Naive thymus-derived CD8-positive, alpha-beta T cell (primary cell): ENCODE measurements at places on chromosomes 1 and 21.

GRCh38 chr1:114082867-114083585 lies 70.6 kb downstream of the SYT6 start:
- no peak for DNase-seq

DNA sequence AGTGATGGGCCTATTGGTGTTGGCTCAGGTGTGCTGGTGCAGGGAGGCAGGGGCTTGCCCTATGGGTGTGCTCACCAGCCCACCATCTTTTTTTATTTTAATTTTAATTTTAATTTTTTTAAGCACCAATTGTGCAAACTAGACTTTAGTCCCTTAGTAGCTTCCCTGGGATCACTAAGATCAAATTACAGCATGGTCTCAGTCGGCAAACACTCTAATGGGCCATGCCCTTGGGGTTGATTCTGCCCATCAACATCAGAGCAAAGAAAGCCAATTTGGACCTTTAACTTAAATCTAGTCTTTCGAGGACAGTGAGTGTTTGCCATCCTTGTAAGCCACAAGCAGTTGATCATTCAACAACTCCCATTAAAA lies 64.7 kb upstream of the KCNE2 start:
- DNase-seq, result no peak

DNA sequence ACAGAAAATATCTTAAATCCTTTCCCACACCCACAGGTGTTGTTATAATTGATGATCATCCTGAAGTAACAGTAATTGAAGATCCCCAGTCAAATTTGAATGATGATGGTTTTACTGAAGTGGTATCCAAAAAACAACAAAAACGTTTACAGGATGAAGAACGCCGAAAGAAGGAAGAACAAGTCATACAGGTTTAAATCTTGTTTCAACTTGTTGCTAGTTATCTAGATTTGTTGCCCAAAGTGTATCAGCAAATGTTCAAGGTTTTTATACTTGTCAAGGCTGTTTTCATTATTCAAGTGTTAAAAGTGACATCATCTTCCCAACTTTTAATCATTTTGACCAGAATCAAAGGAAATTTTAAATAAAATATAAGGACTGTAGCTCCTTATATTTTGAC lies 64.7 kb downstream of the PRRC2C start:
- no peak for DNase-seq

DNA sequence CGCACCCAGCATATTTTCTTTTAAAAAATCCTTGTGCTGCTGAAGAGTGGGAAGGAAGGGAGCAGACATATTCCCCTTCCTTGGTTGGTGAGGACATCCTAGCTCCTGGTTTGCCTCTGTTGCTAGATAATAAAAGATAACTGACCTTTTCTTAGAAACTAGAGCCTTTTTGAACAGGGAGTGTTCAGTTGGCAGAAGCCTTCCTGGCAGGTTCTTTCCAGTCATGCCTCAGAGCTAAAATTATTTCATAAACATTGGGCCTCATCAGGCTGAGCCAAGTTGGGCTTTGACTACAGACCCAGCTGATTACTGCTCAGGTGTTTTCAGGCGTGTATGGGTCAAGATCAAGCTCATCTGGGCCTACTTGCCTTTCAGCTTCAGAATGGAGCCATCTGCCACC lies 22.7 kb upstream of the SH3BGRL3 start:
- no peak for DNase-seq

DNA sequence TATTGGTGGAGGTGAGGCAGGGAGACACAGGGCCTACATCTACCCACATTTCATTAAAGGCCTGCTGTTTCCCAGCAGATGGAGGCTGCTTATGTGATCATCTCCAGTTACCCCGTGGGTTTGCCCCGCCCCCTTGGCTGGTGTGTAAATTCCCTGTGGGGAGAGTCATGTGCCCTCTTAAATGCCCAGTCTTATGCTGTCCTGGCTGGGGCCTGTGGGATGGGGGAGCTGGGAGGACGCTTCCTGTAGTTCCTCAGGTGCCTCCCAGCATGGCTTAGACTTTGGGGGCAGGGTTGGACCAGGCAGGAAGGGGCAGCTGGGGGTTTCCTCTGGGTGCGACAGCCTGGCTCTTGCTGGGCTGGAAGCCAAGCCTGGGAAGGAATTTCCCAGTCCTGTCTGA lies 15.5 kb upstream of the CITED4 start:
- no peak for DNase-seq

GRCh38 chr1:244409701-244410100 lies 42.0 kb downstream of the ADSS2 start:
- no peak for DNase-seq

DNA sequence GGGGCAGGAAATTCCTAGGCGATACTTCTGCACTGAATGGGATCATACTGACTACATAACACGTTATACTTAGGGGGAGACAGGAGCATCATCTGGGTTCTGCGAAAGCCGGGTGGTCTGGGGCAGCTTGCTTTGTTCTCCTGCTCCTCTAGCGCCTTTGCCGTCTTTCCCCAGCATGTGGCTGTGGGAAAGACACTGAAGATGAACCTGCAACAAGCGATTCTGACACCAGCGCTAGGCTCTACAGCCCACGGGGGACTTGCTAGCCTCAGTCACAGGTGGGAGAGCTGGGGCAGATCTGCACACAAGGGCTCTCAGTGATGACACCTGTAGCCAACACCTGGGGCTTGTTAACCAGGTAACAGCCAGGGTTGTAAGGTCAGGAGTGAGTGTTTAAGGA lies 51.8 kb downstream of the CD46 start:
- no peak for DNase-seq

DNA sequence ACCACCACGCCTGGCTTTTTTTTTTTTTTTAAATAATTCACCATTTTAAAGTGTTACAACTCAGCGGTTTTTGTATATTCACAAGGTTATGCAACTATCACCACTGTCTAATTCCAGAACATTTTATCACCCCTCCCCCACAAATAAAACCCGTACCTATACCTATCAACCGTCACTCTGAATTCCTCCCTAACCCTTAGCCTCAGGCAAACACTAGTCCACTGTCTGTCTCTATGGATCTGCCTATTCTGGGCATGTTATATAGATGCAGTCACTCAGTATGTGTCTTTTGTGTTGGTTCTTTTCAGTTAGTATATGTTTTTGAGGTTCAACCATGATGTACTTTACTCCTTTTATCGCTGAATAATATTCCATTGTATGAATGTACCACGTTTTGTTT lies 19.3 kb upstream of the GRHL3 start:
- no peak for DNase-seq

DNA sequence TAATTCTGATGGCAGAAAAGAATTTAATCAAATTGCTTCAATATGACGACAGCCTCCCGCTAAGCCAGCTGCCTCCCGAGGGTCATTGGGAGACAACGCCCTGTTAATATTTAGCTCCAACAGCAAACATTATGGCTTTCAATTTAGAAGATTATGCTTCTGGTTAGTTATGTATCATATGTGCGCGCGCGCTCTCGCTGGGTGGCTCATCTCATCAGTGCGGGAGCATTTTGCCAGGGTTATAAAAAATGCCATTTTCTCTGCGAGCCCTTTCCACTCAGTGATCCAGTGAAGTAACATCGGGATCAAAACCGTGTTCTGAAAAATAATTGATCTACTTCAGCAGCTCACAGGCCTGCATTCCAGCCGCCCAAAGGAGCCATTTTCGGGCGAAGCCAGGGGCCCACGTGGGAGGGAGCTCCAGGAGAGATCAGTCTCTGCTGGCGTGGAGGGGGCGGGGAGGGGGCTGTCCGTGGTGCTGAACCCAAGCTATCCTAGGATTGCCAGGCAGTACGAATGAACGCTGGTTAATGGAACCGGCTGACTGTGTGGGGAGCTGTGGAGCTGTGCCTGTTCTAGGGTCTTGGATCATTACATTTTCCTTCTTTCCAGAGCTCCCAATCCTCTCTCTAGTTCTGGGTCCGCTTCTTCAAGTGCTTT lies 219.1 kb upstream of the ZC3H12A start:
- DNase-seq, result no peak
